Activated CD8-positive, alpha-beta memory T cell treated with anti-CD3 and anti-CD28 coated beads for 4 hours (primary cell): ENCODE measurements at places on chromosomes 1 and 21.

DNA sequence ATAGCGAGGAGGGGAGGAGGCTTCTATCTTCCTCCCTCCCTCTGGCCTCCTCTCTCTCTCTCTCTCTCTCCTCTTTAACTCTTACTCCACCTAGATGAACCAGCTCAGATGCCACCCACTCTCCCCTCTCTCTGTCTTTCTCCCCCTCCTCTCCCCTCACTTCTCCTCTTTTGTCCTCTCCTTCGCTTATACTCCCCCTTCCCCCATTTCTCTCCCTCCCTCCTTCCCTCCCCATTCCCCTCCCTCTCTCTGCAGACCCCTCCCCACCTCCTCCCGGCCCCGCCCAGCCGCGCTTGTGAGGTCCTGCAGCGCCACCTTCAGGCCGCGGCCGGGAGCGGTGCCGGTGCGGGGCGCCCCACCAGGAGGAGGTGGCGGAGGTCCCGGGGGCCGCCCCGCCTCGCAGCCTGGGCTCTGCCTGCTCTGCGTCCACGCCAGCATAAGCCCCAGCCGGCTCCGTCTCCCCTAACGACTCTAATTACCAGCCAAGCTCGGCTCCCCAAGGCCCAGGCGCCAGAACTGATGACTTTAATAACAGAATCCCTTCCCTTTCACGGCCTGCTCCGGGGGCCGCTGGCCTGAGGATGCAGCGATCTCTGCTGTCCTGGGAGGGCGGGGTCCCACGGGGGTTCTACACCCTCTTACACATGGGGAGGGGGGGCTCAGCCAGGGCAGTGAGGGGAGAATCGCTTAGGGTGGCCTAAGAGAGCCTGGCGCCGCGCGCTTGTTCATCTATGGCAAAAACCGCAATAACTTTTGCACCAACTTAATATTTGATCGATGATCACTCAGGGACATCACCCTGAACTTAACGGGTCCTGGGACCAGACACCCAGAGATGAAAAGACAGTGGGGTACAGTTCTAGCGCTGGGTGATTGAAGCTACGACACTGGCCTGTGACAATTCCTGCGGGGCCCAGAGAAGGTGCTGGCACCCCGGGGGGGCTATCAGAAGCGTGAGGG, 637.3 kb downstream of the MATN1 start:
- no peak for DNase-seq

DNA sequence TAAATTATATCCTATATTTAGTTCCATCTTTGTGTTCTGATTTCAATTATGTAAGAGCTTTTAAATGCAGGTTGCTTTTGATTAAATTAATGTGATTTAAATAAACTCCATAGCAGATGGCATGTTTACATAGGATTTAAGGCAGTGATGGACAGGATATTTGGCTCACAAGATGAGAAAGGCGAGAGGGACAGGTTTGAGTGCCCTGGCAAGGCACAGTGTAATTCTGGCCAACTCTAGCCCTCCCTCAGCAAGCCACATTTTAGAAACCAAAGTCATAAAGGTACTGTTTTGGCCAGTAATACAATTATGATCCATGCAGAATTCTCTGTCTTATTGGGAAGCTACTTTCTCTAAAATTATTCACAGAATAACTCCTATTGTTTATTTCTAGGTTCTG, 50.6 kb upstream of the C1orf146 start:
- no peak for DNase-seq

- no peak for DNase-seq
These were observed 300.0 kb downstream of the BARHL2 start for GRCh38 chr1:90417126-90417525.

DNA sequence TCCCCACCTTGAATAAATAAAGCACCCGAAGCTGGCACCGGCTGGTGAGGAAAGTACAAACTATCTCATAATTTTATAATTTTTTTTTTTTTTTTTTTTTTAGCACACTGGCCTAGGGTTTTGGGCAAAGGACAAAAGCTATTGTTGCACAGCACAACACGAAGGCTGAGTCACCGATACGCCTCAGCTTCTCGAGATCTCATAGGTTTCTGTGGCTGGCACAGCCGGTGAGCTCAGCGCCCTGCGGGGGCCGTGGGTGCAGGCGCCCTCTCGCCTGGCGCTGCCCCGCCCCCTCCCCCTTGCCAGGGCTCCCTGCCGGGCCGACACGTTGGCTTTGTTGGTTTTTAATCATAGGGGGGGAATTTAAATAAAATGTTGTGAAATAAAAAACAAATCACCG, 17.2 kb downstream of the CASZ1 start:
- DNase-seq: no peak
